Hippocampal formation (tissue), 2 donors: ENCODE measurements at places on chromosomes 11 and 22.
A peak's percentile ranks its signal among the peaks of the same experiment; 100 is the strongest.

DNA sequence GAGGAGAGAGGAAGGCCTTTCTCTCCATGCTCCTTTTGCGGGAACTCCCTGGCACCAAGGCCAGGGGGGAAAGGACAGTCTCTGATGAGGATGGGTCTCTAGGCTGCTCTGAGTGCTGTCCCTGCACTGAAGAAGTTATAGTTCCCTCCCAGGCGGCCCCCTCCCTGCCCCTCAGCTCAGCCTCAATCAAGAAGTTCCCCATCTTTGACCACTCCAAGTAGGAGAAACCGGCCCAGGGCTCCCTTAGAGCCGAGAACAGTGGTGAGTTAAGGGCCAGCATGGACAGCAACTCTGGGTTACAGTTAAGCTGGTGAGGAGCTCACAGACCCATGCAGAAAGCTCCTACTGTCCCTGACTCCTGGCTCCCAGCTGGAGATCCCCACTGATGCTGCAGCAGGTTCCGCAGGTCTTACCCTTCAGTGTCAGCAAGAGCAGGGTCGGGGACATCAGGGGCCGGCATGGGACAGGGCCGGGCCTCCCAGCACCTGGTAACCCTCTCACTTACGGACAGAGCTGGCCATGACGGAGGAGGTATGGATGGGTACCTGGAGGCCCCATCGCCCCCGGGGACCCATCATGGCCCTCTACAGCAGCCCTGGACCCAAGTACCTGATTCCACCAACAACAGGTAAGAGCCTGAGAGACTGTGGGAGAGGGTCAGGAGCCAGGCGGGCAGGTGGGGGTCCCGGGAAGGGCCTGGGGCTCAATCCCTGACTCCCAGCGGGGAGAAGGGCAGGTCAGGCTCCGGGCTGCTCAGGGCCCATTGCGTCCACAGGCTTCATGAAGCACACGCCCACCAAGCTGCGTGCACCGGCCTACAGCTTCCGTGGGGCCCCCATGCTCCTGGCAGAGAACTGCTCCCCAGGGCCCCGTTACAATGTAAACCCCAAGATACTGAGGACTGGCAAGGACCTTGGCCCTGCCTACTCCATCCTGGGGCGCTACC, 4.2 kb downstream of the SCGB1C1 start:
- DNase-seq: no peak

GRCh38 chr22:45336971-45337431, 27.3 kb downstream of the FAM118A start:
- no peak for DNase-seq

GRCh38 chr11:15234796-15235195, 120.1 kb downstream of the INSC start:
- DNase-seq: no peak

- peak; percentile 55 for DNase-seq
Observed at GRCh38 chr11:10322830-10323792, 18.2 kb downstream of the ADM start.

GRCh38 chr22:30889996-30890480, 78.5 kb downstream of the MORC2 start:
- no peak for DNase-seq

DNA sequence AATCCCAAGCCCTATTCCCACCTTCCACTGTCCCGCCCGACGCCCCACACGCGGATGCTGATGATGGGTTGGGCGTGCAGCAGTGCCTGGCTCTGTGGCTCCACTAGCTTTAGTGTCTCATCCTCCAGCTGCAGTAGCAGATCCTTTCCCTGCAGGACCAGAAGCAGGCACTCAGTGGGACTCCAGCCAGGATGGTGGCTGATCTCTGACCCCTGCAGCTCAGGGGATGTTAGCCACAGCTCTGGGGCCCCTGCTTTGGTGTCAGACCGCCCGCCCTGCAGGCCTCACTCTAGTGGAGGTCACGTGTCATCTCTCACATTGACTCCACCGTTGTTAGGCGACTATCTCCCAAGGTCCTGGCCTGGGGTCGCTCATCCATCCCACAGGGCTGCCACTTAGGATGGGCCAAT, 11.8 kb downstream of the SMPD1 start:
- no peak for DNase-seq

GRCh38 chr22:23190526-23190925, 10.2 kb downstream of the BCR start:
- no peak for DNase-seq

- DNase-seq: no peak
Observed at GRCh38 chr11:76206327-76207081, at the start of gene WNT11. Gene WNT11 (minus strand): TSS chr11:76206502. CDS start chr11:76206407, 95 bp downstream.

DNA sequence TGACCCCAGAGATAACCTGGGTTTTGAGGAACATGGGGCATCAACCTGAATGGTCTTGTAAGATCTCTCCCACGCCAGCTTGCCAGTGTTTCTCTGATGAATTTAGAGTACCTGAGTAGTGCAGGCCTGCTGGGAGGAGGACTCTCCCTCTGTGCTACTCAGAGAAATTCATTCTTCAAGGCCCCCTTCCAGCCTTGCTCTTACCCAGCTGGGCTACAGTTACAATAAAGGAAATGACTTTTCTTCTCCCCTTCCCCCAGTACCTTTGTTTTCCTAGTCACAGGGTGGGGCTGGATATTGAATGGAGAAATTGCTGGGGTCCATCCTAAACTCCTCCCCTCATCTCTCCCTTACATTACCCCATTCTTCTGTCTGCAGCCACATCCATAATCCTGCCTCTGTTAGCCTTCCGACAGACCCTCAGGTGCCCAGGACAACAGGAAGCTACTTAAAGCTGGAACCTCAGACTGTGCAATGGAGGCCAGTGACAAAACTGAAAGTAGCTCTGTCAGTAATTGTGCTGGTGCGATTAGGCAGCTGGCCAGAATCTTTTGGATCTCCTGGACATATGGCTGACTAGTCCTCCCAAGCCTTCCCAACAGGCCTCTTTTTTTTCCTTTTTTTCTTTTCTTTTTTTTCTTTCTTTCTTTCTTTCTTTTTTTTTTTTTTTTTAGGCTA, 17.4 kb downstream of the LIMK2 start:
- DNase-seq: no peak

GRCh38 chr11:130037881-130038585, 31.7 kb upstream of the APLP2 start:
- DNase-seq: peak; percentile 19

DNA sequence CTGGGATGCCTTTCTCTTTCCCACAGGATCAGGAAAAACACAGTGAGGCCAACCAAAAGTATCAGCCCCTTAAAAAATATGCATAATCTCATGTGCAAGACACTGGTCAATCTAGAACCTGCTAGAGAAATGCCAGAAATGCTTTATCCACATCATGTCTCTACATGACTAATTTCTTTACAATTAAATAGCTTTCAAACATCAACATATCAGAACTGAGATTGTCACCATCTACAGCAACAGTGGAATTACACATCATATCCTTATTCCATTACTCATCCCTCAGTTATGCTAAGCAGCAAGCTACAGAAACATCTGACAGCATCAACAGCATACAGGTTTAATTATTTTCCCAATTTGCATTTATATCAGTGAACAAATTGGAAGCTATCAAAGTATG, 78.8 kb downstream of the DDIAS start:
- DNase-seq: no peak

- DNase-seq: peak; percentile 27
Observed at GRCh38 chr11:22491555-22492225, 133.9 kb downstream of the FANCF start.

GRCh38 chr22:43978558-43978957, 23.3 kb downstream of the SAMM50 start:
- DNase-seq: no peak

DNA sequence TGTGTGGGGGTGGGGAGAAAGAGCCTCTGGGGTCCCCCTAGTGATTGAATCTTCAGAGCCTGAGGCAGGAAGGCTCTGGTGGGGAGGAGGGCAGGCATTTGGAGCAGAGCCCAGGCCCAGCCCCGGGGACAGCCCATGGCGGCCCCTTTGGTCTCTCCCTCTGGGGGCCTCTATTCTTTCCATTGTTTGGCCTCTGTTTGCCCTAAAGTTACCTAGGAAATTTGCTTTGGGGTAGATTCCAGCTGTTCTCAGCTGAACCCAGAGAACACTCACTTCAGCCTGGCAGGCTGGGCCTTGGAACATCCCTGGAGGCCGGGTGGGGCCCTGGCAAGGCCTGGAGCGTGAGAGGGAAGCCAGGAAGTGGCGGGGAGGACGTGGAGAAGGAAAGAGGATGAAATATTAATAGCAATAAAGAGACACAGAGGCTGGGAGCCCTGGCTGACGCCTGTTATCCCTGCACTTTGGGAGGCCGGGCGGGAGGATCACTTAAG, 22.9 kb upstream of the A4GALT start:
- DNase-seq: no peak
